ENCODE measurements at places on chromosomes 16 and 17.

DNA sequence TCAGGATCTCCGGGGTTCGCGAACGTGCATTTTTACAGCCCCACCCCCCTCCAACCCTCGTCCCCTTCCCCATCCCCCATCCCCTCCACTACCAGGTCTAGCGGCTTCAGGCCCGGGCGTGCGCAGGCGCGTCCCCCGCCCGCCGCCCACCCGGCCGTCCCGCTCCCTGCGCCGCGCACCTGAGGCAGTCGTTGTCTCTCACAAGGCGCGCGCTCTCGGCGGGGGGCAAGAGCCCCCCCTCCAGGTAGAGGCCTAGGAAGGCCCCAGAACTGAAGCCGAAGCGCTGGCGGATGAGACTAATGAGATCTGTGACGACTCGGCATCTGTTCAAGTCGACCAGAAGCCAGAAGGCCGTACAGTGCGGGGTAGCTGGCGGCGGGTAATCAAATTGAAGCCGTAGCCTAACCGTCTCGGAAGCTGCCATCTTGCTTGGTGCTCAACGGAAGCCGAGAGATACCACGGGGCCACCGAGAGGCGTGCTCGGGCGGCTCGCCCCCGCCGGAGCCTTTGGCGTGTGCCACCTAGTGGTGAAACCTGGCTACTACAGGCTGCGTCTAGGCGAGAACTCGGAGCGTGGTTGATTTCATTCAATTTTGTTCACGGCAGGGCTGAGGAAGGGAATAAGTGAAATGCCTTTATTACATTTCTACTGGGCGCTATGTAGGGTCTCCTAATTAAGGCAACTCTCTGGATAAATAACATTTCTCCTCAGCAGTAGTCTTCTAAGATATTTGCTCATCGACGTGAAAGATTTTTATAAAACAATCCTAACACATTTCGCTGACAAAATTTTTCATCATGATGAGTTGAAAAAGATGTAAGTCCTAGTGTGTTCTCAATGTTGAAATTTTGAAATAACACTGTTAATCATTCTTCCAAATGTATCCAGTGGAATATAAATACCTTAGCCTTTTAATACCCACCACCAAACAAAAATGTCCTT is at the start of gene COIL:
TSS of gene COIL (minus strand) at position 455 of the 943 bp plus-strand sequence. CDS start at position 424, 31 bp downstream.
- DNase-seq = peak; percentile 91

DNA sequence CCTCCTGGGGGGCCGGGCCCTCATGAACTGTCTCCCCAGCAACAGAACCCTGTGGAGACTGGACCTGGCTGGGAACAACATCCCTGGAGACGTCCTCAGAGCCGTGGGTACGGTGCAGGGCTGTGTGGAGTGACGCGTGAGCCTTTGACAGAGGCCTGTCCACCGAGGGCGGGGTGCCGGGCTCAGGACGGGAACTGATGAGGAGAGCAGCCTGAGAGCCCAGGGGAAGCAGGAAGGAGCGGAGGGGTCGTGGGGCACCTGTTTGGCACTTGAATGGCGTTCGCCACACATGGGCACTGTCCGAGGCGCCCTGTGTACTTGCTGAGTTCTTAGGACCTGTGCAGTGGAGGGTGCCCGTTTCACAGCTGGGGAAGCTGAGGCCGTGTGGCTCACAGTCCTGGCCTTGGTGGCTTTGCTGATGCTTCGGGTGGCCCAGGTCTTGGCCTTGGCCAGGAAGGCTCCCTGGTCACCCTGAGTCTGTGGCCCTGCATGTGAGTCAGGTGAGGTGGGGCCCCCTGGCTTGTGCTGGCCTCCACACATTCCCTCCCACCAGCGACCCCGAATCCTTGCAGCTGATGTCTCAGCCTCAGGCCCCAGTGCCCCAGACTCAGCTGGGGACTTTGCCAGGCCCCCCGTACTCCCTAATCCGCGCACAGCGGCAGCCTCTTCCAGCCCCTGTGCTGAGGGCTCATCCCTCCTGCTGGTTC is 2.4 kb downstream of the LRRC45 start:
- DNase-seq = no peak

DNA sequence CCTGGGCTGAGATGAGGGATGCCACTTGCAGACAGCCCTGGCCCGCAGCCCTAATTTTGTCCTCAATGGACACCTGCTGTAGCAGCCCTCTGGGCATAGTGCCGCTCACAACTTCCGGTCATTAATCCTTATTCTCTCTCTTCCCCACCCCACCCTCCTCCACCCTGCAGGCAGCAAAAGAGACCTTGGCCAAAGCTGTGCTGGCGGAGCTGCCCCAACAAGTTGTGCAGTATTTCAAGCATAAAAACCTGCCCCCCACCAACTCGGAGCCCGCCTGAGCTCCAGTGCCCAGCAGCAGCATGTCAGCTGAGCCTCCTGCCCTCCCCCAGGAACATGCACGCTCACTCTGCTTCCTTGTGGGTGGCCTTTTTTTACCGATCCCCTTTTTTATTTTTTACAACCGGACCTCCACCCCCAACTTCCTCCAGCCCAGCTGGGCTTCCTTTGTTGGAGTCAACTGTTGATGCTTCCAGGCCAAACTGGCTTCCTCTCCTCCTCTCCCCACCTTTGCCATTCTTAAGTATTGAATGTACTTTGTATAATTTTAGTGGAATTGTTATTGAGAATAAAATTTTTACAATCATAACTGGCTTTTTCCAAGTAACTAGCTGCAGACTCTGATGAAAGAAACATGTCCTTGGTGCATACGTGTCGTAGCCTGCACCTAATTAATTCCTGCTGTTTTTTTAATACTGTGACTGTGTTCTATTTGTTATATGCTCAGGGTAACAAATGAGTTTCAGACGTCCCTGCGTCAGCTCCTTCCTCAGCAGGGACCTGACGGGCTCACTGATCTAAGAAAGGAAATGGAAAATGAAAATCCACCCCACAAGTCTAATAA is 38.2 kb downstream of the PSME3IP1 start:
- peak; percentile 64 for DNase-seq

GRCh38 chr17:51371732-51372151 is 111.4 kb downstream of the UTP18 start:
- peak; percentile 68 for DNase-seq

- no peak for DNase-seq
Measured at GRCh38 chr16:15856901-15857698, at the start of gene MYH11. MYH11 (minus strand) TSS chr16:15857028; CDS start chr16:15838252, 18,776 bp downstream.

DNA sequence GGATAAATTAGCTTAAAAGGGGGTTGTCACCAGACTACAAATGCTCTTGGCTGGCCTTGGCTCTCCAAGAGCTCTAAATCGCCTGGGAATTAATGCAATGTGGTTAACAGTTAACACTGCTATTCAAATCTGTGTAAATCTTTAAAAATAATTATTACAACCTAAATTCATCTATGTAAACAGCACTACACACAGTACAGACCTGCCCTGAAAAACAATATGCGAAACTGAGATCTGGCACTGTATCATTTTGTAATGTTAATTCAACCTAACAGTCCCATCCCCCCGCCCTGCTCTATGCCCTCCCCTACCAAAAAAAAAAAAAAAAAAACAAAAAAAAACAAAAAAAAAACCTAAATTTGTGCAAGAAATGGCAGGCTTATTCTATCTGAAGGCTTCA is 40.9 kb downstream of the DCUN1D3 start:
- DNase-seq = no peak

GRCh38 chr16:29899516-29900101 is at the start of gene SEZ6L2:
SEZ6L2 (minus strand) TSS chr16:29899550; CDS start chr16:29899019, 531 bp downstream.
- DNase-seq = peak; percentile 83

GRCh38 chr16:70692873-70693671 is 7.2 kb upstream of the MTSS2 start:
- peak; percentile 72 for DNase-seq

DNA sequence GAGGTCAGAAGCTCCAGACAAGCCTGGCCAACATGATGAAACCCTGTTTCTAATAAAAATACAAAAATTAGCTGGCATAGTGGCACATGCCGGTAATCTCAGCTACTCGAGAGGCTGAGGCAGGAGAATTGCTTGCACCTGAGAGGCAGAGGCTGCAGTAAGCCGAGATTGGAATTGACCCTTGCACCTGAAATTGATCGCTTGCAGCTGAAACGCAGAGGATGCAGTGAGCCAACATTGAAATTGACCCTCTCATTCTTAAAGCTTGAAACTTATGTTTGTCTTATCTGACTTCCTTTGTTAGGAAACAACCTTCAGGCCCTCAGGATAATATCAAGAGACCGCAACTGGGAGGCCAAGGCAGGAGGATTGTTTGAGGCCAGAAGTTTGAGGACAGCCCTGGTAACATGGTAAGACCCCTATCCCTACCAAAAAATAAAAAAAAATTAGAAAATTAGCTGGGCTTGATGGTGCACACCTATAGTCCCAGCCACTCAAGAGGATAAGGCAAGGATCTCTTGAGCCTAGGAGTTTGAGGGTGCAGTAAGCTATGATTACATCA is 376.6 kb upstream of the XYLT1 start:
- DNase-seq = no peak

GRCh38 chr17:81170727-81171494 is 4.9 kb upstream of the AATK start:
- DNase-seq = no peak

- no peak for DNase-seq
Measured at GRCh38 chr16:60413969-60414368, 1622.3 kb downstream of the CDH8 start.

- DNase-seq = peak; percentile 43
Measured at GRCh38 chr17:72613396-72613795, 479.1 kb downstream of the SLC39A11 start.

DNA sequence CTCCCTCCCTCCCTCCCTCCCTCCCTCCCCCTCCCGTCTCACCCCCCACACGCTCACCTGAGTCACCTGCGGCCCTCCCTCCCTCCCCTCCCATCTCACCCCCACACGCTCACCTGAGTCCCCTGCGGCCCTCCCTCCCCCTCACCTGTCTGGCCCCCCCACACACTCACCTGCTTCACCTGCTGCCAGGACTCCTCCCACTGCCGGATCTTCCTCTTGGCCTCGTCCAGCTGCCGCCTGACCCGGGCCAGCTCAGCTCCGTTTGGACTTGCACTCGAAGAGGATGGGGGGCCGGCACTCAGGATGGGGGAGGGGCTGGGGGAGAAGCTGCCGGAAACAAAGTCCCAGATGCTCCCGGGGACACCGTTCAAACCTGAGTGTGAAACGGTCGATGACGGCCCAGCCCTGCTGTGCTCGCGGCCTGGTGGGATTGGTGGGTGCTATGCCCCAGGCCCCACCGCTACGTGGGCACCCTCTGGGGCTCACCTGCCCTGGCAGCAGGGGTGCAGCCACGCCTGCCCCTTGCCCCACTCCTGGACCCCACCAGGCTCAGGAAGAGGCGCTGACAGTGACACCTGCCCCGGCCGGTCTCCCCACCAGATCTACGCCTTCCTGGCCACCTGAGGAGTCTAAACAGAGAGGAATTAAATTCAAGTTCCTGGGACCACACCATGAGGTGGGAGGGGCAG is 15.9 kb downstream of the GNPTG start:
- DNase-seq = no peak

DNA sequence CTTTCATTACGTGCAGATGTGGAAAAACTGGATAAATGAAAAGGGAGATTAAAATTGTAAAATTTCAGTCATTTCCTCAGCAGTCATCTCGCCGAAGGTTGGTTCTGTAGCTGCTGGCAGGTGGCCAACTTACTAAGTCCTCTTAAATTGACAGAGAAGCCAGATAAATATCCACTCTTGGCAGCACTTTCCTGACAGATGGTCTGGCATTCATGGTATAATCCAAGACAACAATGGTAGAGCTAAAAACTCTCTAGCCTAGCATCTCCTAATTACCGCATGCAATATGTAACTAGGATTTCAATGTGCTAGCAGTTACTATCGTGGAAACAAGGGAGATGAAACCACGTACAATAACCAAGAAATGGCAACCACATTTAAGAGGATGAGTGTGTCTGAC is 306.3 kb downstream of the CNTNAP4 start:
- peak; percentile 6 for DNase-seq

GRCh38 chr16:85072947-85073346 is 39.3 kb downstream of the CIBAR2 start:
- peak; percentile 40 for DNase-seq

GRCh38 chr17:2023692-2024571 is 1.2 kb downstream of the RTN4RL1 start:
- peak; percentile 36 for DNase-seq

DNA sequence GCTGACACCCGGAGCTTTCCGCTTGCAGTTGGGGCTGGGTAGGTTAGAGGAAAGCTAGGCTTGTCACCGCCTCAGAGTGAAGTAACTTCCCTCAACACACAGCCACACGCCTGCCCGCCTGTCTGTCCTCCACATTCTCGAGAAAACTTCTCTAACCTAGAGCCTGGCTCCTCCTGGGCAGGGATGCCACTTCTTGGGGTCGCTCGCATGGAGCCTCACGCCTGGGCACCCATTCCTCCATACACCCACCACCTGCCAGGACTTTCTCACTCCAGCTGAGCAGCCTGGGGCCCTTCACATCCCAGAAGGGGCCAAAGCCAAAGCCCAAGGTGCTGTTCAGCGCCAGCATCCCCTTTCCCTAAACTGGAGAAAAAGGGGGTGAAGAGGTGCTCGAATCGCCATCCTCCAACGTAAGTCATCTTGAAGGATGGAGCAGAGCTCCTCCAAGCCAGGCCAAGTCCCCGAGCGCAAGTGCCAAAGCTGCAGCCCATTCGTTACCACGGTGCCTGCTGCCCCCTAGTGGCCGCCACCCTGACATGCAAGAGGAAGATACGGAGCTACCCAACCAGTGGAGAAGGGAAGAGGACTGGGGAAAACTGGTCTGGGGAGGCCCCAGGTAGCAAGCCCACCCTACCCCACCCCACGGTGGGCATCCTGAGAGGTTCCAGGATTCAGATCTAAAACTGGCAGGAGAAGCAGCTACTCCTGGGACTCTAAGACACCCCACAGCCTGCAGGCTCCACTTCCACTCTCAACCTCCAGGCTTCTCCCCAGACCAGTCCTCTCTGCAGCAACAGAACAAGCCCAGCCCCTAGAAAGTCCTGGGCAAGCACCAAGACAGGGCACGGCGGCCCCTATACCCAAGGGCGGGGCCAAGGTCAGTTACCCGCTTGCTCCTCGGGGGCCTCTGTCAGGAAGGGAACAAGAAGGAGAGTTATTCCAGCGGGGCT is 63.1 kb downstream of the MYO18A start:
- DNase-seq = peak; percentile 60

- DNase-seq = no peak
Measured at GRCh38 chr17:81199482-81199830, 23.3 kb downstream of the CEP131 start.

GRCh38 chr17:65227637-65228036 is 90.5 kb downstream of the RGS9 start:
- DNase-seq = no peak

- DNase-seq = no peak
Measured at GRCh38 chr16:66083171-66083570, 283.3 kb upstream of the CDH5 start.

DNA sequence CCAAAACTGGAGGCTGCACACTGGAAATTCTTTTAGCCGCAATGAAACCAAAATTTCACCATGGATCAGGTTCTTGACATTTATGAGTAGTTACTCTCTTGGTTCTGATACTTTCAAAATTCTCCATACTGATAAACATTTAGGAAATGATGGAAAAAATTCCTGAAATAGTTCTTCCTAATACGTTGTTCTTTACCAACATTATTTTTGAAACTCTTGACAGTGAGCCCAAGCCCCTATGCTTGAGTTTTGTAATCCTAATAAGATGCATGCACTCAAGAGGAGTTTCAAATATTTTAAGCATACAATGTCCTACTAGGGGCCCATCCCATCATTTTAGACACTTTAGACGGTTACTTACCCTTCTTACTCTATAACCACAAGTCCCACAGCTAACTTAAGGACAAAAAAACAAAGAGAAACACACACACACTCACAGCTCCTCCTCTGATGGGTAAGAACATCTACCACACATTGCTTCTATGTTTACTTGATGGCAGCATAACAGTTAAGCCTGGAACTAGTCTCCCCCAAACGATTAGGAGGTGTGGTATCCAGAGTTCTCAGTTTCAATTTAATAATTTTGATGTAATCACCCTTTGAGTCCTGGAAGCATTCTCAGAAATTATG is 3.7 kb downstream of the VEZF1 start:
- DNase-seq = peak; percentile 69

All from fibroblast of skin of scalp (primary cell).